Stimulated activated CD4-positive, alpha-beta T cell treated with anti-CD3 and anti-CD28 coated beads, TNF-alpha, amount 100 ng/mL, for 1 hour (primary cell): ENCODE measurements at places on chromosomes 5 and 9.

DNA sequence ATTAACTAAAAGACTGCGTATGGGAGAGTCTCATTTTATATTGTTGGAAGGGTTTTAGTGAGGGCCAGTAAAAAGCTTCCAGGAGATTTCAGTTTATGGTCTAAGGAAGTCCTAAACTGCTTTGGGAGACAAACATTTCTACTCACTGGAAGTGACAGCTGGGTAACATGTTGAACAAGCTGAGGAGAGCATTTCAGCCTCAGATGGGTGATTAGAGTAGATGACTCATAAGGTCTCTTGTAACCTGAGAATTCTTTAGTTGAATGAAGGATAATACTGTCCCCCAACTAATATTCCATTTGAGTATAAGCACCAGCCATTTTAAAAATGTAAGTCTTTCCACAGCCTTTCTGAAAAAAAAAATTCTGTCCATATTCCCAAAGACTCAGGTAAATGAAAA lies 218.0 kb upstream of the C9orf72 start:
- no peak for DNase-seq

DNA sequence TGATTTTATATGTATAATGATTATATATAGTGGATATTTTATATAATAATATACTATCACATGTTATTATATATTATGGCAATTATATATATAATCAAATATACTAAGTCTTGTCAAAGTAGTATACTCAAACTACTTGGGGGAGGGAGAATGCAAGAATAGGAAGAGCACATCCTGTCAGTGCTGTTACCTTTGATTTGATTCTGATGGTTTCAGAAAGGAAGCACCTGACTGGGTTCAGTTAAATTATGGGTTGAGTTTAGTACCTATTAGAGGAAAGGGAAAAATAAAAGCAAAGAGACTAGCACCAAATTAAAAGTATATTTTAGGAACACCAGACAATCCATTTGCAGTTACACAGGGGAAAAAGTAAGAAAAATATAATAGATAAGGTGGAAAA lies 107.6 kb downstream of the GRIA1 start:
- DNase-seq: no peak

DNA sequence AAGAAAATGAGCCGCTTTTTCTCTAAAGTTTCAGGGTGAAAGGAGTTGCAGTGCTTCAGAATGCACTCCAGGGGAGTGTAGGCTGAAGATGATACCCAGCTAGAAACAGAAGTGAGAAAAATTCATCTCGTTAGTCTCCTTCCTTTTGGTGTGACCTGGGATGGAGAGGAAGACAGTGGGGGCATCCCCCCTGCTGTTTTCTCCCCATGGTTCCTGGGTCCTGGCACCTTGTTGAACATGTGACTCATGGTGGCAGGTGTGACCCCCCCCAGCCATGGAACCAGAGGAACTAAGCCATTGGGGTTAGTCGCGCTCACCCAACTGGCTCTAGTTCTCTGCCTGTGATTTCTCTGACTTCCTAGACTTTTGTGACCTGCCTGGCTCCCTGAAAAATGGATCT lies 424.6 kb downstream of the CSNK1G3 start:
- no peak for DNase-seq

DNA sequence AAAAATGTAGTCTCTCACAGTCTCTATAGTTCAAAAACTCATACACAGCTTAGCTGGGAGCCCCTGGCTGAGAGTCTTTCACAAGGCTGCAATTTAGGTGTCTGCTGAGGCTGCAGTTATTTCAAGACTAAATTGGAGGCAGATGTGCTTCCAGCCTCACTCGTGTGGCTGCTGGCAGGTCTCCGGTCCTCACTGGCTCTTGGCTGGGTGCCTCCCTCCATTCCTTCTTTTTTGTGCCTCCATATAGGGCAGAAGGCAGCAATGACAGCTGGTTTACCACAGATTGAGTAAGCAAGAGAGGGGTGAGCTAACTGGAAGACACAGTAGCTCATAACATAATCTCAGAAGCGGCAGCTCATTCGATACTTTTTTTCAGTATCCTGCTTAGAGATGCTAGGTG lies 2167.7 kb upstream of the WWC1 start:
- no peak for DNase-seq

GRCh38 chr5:39774605-39775004 lies 349.8 kb upstream of the DAB2 start:
- DNase-seq: no peak

GRCh38 chr9:35563791-35564197 lies 41.3 kb upstream of the TESK1 start:
- no peak for DNase-seq

DNA sequence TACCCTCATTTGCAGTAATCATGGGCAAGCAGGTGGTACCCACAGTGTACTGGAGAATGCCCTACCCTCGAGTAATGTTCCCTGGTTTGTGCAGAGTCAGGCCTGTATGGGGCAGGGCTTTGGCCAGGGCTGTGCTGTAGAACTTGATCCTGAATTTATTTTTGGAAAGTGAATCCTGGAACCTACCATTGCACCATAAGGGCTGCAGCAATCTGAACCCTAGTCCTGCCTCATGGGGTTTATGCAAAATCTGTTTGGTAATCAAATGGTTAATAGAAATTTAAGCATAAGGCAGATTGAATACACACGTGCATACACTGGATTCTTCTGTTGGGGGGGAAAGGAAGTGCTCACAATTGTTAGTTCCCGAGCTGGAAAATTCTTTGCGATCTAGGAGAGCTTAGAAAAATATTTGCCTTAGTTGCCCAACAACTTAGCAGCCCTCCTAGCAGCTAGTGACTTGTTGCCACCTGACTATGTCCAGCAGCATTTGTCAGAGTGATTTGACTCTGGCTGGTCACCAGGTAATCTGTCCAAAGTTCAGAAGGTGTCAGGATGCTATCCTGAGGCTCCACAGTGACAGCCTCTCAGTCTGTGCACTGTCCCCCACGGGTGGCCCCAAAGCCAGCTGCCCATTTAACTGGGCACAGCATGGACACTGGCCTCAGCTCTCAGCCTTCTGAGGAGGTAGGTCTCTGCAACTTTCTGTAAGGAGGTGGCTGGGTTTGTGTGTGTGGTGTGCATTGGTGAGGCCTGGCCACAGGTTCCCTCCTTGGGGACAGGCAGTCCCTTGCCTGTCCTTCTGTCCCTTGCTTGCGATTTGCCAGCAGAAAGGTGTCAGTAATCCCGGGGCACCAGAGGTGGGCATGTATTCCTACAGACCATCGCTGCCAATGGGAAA lies 8.3 kb downstream of the MVB12B start:
- DNase-seq: no peak

DNA sequence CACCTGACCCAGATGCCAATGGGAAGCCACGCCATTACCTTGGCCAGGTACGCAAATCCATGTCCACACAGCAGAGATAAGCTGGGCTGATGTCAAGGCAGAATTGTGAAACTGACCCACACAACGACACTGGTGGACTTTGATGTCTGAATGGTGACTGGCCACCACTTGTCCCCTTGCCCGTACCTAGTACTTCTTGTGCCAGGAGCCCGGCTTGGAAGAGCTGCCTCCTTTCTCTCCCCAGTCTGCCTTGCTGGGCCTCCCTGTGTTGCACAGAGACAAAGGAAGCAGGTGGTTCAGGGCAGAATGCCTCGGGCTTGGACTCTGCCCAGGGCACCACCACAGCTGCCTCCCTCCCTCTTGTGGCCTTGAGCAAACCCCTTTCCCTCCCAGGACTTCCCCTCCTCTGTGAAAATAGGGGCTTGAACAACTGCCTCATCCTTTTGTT lies 23.3 kb downstream of the PTGES2 start:
- no peak for DNase-seq

GRCh38 chr5:173456751-173457171 lies 128.5 kb upstream of the STC2 start:
- no peak for DNase-seq

DNA sequence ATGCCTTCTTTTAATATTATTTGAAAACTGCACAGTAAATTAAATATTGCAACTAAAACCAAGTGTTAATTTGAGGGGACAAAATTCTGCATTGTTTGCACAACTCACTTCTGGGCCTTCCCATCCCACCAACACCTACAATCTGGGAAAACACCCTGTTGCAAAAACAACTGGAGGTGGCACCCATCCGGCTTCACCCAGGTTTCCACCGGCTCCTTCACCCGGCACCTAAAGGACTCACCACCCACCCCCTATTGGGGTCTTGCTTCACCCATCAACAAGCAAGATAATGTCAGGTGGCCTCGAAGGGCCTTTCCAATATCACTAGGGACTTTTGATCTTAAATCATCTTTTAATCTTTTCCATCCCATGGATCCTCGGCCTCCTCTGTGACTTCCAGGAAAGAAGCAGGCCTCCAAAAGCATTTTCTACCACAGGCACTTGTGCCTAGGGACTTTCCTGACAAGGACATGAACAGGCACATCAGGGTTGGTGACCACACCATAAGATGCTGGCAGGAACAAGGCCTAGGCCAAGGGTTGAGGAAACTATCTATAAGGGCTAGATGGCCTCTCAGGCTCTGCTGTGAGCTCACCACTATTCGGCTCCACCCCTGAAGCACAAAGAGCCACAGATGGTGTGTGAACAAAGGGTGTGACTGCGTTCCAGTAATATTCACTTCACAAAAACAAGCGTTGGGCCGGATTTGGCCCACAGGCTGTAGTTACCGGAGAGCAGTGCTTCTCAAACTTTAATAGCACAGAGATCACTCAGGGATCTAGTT lies 205.1 kb downstream of the AUH start:
- no peak for DNase-seq

GRCh38 chr9:121498150-121498486 lies 1.5 kb downstream of the GGTA1 start:
- no peak for DNase-seq

DNA sequence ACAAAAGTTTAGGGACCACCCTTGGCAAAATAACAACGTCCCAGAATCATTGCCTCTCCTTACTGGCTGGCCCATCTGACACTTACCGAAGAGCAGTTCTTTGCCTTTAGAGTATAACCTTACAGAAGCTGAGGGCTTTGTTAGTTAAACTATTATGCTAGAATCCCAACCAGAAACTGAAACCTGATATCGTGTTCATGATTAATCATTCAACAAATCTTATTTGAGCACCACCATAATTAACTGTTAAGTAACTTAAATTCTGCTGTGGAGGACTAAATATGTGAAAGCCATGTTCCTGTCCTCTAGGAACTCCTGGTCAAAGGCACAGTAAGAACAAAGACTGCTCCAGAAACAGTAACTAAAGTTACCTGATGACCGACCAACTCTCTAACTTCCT lies 104.9 kb downstream of the ARL15 start:
- no peak for DNase-seq

GRCh38 chr5:33235824-33236223 lies 204.9 kb upstream of the TARS1 start:
- no peak for DNase-seq

GRCh38 chr5:28685794-28686193 lies 1647.4 kb upstream of the CDH9 start:
- DNase-seq: no peak

GRCh38 chr5:67686746-67687145 lies 490.1 kb upstream of the CD180 start:
- DNase-seq: no peak

DNA sequence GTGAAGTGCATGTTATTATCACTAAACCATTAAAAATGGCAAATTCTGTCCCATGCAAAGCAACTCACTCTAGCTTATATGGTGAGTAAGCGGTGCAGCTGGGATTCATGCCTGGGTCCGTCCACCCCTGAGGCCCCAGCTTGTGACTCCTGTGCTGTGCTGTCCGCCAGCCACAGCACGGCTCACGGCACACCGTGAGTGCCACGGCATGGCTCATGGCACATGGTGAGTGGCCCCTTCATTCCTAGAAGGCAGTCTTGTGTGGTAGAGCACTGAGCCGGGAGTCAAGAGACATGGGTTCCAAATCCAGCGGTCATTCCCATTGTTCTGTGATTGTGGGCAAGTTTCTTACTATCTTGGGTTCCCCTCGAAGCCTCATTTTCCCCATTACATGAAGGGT lies 18.8 kb downstream of the RGS3 start:
- no peak for DNase-seq

GRCh38 chr9:18473652-18474279 lies at the start of gene ADAMTSL1:
ADAMTSL1 (plus strand) TSS chr9:18474153; CDS start chr9:18474233, 80 bp downstream.
- DNase-seq: no peak

DNA sequence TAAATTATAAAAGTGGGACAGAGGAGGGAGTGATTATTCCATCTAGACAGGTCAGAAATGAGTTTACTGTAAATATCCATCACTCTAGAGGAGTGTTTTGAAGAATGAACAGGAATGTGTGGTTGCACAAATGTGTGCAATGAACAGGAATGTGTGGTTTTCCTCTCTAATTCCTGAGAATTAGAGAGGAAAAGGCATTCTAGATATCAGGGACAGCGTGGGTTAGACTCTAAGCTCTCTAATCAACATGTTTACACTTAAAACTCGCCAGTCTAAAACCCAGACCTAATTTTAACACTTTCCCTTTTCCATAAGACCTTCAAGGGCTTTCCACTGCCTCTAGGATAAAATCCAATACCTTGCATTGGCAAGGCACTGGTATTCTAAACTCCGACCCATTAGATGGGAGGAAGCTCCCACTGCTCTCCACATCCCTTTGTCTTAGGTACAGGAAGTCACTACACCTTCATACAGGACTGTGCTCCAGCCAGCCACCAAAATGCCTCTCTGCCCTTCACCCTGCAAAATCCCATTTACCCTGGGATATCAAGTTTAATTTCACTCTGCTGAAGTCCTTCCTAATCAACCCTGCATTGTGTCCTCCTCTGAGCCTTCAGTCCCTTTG lies 67.9 kb downstream of the NFIB start:
- DNase-seq: no peak

GRCh38 chr9:93645921-93646639 lies 69.7 kb downstream of the PHF2 start:
- DNase-seq: no peak

GRCh38 chr5:130337179-130337888 lies 433.1 kb downstream of the CHSY3 start:
- no peak for DNase-seq

DNA sequence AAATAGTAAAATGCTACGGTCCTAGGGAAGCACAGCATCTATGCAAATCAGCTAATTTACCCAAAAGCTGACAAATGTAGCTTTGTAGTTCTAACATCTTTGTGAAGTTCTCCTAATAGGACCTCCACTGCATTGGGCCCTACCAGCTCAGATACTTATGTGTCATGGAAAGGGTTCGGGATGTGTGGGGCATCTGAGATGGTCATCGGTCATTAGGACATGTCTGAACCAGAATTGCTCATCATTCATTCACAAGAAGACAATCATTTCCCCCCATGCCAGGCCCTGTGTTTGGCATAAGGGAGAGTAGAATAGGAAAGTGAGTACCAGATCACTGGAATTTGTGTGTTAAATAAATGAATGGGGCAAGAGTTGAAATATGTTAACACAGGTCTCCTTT lies 35.7 kb downstream of the PWWP2A start:
- DNase-seq: no peak
